ENCODE measurements at places on chromosomes 6 and 20. TPM values are rescaled to one million over a fixed set of nuclear protein-coding genes. Genes with fewer than 3 reads are reported as not detected.

DNA sequence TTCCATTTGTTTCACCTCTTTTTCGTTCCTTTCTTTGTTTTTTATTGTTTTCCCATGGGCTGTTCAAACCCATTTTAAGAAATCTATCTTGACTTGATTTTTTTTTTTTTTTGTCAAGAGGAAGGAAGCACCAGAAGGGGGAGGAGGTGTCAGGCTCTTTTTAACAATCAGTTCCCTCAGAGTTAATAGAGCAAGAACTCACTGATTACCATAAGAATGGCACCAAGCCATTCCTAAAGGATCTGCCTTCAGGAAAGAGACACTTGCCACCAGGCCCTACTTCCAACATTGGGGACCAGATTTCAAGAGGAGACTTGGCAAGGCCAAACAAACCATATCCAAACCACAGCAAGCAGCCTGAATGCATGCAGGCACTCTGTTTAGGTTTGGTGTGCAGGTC, 168.0 kb downstream of the OTOR start:
- no peak for DNase-seq

DNA sequence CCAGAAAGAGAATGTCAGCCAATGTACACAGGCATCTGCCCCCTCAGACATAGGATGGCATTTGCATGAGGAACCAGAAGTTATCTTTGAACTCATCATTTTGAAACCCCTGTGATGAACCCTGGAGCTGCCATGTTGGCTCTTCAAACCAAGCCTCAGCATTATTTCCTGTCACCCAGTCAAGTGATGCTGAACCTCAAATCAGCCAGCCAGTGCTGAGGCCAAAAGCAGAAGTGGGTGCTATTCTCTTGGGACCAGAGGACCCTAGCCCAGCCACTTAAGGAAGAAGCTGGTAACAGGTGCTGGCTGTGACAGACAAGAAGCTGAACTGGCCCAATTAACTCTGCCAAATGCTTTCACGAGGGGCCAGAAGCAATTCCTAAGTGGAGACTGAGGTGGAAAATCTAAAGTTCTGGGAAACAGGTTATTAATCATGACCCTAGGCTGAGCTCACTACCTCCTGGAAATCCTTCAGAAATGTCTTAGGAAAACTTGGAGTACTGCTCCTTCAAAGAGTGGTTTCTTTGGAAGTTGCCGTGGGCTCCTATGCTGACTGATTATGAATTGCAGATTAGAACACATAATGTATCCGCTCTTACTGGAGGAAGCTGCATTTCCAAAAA, 4.0 kb downstream of the PKIG start:
- no peak for DNase-seq

DNA sequence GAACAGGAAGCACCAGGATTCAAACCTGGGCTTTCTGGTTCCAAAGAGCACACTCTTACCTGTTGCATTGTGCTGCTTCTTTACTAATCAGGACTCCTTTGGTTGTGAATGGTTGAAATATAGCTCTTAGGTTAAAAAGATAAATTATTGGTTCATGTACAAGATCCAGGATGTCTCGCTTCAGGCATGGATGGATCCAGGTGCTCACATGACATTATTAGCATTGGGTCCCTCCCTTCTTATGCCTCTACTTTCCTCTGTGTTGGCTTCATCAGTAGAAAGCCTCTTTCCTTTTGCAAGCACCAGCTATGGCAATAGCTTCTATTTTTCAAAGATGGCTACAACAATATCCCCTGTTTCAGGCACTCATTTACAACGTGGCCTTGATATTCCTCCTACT, 217.7 kb upstream of the SULF2 start:
- DNase-seq = no peak

- peak; percentile 45 for DNase-seq
Measured at GRCh38 chr6:87925373-87926060, 122.1 kb upstream of the SPACA1 start.

DNA sequence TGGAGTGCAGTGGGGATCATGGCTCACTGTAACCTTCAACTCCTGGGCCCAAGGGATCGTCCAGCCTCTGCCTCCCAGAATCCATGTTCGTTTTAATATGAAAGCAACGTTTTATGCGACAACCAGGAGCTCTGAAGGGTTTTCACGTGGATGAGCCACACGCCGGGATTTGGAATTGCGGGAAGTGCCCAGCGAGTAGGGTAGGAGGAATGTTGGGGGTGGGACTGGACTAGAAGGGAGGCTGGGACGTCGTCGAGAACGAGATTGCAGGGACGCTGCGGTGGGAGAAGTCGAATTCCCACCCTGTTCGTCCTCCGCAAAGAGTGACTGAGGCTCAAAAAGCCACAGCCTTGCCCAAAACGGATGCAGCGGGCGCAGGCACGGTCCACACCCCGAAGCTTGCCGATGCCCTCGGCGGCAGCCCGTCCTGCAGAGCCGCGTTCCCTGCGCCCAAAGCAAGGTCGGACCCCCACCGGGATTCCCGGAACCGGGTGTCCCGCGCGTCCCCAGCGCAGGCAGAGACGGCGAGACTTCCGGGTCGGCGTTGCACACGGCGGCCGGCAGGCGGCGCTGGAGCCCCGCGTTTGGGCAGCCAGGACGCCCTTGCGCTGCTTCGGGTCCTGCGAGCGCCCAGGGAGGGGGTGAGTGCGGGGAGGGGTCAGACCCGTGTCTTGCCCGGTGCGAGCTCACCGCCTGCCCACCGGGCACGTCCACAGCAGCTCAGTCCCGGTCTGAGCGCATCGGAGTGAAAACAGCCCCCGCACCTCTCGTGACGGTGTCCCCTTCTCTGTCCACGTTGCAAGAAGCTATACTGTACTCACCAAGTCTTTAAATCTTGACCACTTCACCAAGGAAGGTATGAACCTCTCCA, 87.8 kb downstream of the DHX35 start:
- peak; percentile 76 for DNase-seq

GRCh38 chr6:170268216-170269129, 22.4 kb downstream of the DLL1 start:
- DNase-seq = no peak

DNA sequence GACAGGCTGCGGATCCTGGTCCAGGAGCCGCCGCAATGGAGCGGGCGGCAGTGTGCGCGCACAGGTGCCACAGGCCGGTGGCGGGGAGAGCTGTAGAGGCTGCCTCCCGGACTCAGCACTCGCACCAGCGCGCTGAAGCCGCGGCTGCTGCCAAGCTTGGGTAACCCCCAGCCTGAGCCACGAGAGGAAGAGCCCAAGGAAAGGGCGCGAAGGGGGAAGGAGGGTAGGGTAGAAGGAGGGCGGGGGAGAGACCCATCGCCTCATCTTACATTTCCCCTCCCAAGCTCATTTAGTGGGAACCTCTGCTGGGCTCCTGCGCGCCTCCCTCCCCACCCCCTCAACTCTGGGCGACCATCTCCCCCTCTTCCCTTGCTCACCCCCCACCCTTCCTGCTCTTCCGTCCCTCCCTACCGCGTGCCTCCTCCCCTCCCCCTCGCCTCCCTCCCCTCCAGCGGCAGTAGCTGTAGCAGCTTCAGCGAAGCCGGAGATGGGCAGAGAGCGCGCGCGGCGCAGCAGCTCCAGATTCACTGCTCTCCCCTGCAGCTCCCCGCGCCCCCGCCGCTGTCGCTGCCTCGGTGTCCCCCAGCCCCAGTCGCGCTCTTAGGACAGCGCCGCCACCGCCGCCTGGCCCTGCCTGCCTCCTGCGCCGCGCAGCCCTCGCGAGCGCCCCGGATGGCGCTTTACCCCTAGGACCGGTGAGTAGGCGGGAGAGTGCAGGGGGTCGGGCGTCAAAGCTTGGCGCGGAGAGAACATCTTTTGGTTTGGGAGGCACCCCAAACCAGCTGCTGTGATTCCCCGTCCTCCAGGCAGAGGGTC, at the start of gene FUT9:
TSS of gene FUT9 (plus strand) at position 457 of the 816 bp plus-strand sequence. CDS start 187,182 bp downstream, outside the sequence.
- DNase-seq = no peak

GRCh38 chr6:53347250-53347920, 1.4 kb downstream of the ELOVL5 start:
- DNase-seq = no peak

DNA sequence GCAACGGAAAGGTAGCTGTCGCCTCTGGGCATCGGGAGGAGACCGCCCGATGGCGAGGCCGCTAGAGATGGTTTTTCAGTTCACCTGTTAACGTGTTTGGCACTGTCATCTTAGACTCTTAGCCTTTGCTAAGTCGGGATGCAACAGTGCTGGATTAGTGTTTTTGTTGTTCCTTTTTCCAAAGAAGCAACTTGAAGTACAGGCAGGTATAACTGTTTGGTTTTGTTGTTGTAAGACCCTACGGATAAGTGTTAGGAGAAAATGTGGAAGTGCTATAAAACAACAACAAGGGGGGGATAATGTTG, 723 bp downstream of the MANEA start:
- no peak for DNase-seq

DNA sequence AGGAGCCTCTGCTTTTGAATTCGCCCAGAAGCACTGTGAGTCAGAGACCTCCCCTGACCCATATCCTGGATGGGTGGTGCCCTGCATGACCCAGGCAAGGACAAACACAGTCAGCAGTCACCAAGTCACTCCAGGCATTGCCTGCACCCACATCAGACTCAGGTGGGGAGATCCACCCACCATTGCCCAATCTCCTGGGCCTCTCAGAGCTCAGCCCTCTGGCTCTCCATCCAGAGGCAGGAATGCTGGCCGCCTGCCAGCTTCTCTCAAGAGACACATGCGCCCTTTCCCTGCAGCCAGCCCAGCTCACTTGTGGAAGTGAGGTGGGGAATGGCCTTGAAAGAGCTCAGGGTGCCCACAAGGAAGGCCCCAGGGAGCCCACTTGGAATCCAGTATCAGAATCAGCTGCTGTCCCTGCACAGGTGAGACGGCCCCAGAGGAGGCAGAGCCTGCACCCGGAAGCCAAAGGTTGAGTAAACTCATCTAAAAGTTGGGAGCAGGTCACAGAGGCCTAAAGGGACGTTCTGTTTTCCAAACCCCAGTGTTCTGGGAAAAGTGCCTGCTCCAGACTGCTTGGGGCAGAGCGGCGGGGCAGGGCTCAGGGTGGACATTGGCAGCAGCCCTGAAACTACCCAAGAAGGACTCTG, 129.8 kb downstream of the PREX1 start:
- DNase-seq = no peak

GRCh38 chr6:18431581-18431980, 44.4 kb downstream of the RNF144B start:
- no peak for DNase-seq

GRCh38 chr6:19697744-19698290, 139.4 kb upstream of the ID4 start:
- DNase-seq = no peak

GRCh38 chr20:1431158-1431557, 35.5 kb downstream of the NSFL1C start:
- DNase-seq = no peak

- DNase-seq = no peak
Measured at GRCh38 chr6:6008089-6008647, 1.4 kb upstream of the NRN1 start.

GRCh38 chr6:139834232-139834631, 459.8 kb upstream of the CITED2 start:
- no peak for DNase-seq

GRCh38 chr20:408843-409696, 971 bp downstream of the RBCK1 start:
- DNase-seq = no peak

DNA sequence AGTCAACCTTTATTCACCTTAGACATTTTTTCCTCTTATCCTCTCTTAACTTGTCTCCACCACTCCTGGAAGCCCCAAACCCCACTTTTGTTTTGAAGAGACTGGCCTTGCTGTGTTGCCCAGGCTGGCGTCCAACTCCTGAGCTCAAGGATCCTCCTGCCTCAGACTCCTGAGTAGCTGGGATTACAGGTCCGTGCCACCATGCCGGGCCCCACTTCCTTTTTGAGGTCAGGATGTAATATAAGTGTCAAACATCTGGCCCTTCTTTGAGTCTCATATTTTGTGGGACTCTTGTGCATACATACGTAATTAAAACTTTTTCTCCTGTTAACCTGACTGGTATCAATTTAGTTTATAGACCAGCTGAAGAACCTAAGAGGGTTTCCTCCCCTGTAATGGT, 1.4 kb upstream of the CDK19 start:
- DNase-seq = no peak

GRCh38 chr6:43328528-43328927, 19.9 kb upstream of the CRIP3 start:
- no peak for DNase-seq

- DNase-seq = peak; percentile 37
Measured at GRCh38 chr20:52191916-52192718, 538 bp upstream of the ZFP64 start.

- DNase-seq = no peak
Measured at GRCh38 chr6:108465098-108465495, 95.6 kb upstream of the FOXO3 start.

DNA sequence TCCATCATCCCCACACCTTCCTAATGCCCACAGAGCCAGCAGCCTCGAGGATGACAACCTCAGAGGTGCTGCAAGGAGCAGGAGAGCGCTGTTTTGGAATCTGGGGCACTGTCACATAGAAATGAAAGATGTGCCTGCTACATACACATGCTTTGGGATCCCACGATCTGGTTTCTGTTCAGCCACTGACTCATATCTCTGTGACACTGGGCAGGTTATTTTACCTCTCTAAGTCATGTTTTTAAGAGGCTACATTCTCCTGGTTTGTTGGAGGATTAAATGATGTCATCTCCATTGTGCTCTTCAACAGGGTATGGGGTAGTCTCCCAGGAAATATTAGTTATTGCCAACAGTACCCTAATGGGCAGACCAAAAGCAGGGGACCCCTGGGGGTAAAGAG, 32.6 kb upstream of the TAB2 start:
- no peak for DNase-seq

GRCh38 chr6:110392727-110393126, 22.6 kb downstream of the DDO start:
- DNase-seq = no peak

- no peak for DNase-seq
Measured at GRCh38 chr6:140441256-140441655, 1066.8 kb upstream of the CITED2 start.

BEND6 gene
- total RNA-seq = not detected

SAMD10 gene
- 24.5 TPM for total RNA-seq

SMPDL3A gene
- total RNA-seq = 0.24 TPM

HCRTR2 gene
- total RNA-seq = not detected

HSPA1A gene
- total RNA-seq = 64.8 TPM

PROCR gene
- total RNA-seq = 2.7 TPM

BNIP5 gene
- not detected for total RNA-seq

PLN gene
- total RNA-seq = not detected

PKIB gene
- not detected for total RNA-seq

PCK1 gene
- not detected for total RNA-seq

ENPP3 gene
- total RNA-seq = 1.3 TPM

C6orf52 gene
- 7.4 TPM for total RNA-seq

SLC22A3 gene
- total RNA-seq = not detected

POM121L2 gene
- total RNA-seq = not detected

Measured in CD8-positive, alpha-beta memory T cell (primary cell).